ENCODE measurements at places on chromosomes 16 and 17. TPM values are rescaled to one million over a fixed set of nuclear protein-coding genes. Genes with fewer than 3 reads are reported as not detected.

DNA sequence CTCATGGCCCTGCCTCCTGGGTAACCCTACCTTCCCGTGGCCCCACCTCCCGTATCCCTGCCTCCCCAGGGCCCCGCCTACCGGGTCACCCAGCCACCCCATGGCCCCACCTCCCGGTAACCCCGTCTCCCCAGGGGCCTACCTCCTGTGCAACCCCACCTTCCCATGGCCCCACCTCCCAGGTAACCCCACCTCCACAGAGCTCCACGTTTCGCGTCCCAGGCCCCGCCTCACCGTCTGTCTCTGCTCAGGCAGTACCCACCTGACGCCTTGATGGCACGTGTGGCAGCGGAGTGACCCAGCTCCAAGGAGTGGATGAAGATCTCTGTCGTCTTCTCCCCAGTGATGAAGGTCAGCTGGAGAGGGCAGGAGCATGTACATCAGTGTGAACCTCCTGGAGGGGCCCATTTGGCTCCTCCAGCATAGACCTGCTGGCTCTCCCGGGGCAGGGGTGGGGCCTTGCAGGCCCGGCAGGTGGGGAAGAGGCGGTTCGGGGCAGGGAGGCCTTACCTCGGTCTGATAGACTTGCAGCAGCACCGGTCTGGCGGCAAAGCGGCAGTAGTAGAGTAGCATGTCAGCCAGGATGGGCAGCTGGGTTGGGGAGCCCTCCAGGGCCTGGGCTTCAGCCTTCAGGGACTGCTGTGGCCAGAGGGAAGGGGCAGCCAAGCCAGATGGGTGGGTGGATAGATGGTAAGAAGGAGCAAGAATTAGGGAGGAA lies 18.7 kb upstream of the PIK3R6 start:
- no peak overlapping the region for H3K27ac ChIP-seq
- H3K27me3 ChIP-seq = no peaks in the 10 kb centered on the region
- peaks cover 60% of the 10 kb centered on the region for H3K36me3 ChIP-seq
- H3K4me3 ChIP-seq = no peak overlapping the region
- H3K4me1 ChIP-seq = peaks cover 2% of the 10 kb centered on the region

DNA sequence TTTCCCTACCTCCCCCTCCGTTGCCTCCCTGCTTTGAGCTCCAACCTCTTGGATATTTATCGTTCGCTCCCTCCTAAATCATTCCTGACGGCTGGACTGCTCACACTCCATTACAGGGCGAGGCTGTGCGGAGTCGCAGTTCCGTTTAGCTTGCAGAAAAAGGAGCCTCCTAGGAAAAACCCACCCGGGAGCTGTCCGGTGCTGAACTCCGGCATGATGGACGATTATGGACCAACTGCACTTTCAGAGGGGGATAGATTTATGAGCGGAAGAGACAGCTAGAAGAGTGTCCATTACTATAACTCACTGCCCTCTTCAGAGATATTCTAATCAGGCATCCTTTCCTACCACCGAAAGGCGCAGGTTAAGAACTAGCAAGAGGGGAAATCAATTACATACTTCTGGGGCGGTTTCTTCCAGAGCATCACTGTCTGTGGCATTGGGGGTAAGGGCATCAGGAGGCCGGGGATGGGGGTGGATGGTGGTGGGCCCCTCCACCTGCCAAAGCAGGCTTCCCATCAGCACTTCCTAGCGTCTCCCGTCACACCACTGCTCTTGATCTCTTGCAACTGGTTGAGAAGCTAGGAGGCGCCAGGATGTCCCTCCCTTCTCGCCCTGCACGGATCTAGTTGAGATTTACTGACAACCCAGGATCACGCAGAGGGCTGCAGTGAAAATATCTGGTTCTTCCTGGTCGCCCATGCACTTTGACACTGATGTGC lies 251.2 kb downstream of the ENGASE start:
- no peak overlapping the region for H3K4me3 ChIP-seq
- no peaks in the 10 kb centered on the region for H3K36me3 ChIP-seq
- H3K27ac ChIP-seq = no peak overlapping the region
- H3K4me1 ChIP-seq = no peaks in the 10 kb centered on the region
- peak; percentile 59 for DNase-seq

- peaks cover 14% of the 10 kb centered on the region for H3K4me1 ChIP-seq
- H3K27ac ChIP-seq = no peak overlapping the region
- H3K27me3 ChIP-seq = no peaks in the 10 kb centered on the region
- H3K4me3 ChIP-seq = no peak overlapping the region
- DNase-seq = no peak
Observed at GRCh38 chr17:61755668-61756067, 107.7 kb downstream of the BRIP1 start.

- H3K36me3 ChIP-seq = peaks cover 38% of the 10 kb centered on the region
- H3K27me3 ChIP-seq = no peaks in the 10 kb centered on the region
Observed at GRCh38 chr17:37543637-37544052, 54.0 kb downstream of the DUSP14 start.

The ATP2A3 gene
- 107 TPM for total RNA-seq

DNA sequence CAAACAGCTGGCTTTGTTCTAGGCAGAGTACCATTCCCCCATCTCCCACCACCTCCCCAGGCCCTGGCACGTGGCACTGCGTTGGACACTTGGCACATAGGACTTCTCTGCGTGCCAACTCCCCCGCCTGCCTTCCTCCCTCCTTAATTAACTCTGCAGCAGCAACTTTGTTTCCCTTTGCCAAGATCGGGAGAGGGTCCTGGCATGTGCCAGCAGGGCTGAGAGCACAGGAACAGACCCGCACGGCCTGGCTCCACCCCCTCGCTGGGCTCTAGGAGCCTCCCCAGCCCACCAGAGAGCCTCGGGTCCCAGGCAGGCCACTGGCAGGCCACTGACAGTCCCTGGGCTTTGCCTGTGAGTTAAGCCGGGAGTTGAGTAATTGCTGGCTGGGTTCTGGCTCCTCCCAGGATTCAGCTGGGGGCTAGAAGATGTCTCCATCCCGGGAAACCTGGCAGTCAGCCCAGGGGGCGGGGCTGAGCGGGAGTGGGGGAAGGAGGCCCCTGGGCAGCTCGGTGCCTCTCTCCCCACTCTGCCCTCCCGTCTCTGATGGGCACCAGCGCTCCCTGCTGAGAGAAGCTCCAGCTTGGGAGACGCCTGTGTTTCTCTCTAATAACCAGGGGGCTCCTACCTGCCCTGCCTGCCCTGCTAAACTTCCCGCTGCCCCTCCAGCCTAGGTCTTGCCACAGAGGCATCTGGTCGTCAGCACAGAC lies 224.0 kb upstream of the TNRC6C start:
- H3K27me3 ChIP-seq = peaks cover 34% of the 10 kb centered on the region
- H3K36me3 ChIP-seq = peaks cover 2% of the 10 kb centered on the region
- H3K27ac ChIP-seq = no peak overlapping the region
- DNase-seq = peak; percentile 48
- no peaks in the 10 kb centered on the region for H3K4me1 ChIP-seq

GRCh38 chr16:79848719-79849118 lies 248.2 kb upstream of the MAF start:
- no peaks in the 10 kb centered on the region for H3K36me3 ChIP-seq
- H3K4me3 ChIP-seq = no peak overlapping the region
- peaks cover 3% of the 10 kb centered on the region for H3K27me3 ChIP-seq
- DNase-seq = no peak

DNA sequence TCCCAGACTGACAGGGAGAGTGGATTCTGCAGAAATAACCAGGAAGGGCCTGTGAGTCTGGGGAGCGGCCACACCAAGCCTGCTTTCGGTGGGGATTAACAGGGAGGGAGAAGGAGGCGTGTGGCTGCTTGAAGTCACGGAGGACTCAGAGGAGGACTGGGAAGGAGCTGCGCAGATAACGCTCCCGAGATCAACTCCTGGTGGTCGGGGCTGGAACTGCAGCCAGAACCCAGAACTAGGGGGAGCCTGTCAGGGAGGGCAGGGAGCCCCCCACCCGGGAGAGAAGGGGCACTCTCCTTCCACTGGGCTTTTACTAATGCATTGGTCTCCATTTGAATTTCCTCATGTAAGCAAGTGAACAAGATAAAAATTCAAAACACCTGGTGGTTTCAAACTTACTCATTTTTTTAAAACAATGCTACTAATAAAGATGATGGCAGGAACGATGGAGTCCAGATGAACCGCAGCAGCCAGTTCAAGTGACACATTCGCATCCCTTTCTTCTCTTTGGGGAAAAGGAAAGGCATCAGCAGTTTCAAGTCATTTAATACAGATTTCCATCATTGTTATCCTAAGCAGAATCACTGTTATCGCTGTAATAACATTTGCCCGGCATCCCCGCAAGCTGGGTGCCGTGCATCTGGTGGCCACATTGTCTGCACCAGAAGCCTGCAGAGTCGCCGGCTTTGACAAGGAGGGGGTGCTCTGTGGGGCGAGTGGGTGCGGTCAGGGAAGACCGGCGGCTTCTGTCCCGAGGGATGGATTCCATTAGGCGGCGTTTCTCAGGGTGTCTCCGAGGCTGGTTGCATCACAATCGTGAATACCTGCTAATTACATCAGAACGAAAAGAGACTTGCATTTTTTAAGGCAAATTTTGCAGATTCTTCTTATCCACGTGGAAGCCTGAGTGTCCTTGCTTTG lies 183.0 kb downstream of the FOXL1 start:
- no peak overlapping the region for H3K4me3 ChIP-seq
- no peaks in the 10 kb centered on the region for H3K4me1 ChIP-seq
- no peak overlapping the region for H3K27ac ChIP-seq
- DNase-seq = peak; percentile 84
- no peaks in the 10 kb centered on the region for H3K36me3 ChIP-seq

DNA sequence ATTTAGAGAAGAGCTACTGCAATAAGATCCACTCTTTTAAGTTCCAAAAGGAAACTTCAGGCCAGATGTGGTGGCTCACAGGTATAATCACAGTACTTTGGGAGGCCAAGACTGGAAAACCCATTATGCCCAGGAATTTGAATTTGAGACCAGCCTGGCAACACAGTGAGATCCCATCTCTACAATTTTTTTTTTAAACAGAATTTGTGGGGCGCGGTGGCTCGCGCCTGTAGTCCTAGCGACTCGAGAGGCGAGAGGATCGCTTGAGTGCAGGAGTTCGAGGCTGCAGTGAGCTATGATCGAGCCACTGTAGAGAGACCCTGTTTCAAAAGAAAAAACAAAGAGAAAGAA lies 793 bp downstream of the COG7 start:
- DNase-seq = no peak
- H3K27me3 ChIP-seq = no peaks in the 10 kb centered on the region
- H3K36me3 ChIP-seq = no peaks in the 10 kb centered on the region
- peaks cover 16% of the 10 kb centered on the region for H3K4me1 ChIP-seq
- H3K27ac ChIP-seq = peak overlapping the region; percentile 95

GRCh38 chr16:55555436-55555835 lies 11.0 kb upstream of the CAPNS2 start:
- no peak overlapping the region for H3K27ac ChIP-seq
- H3K36me3 ChIP-seq = no peaks in the 10 kb centered on the region
- no peak overlapping the region for H3K4me3 ChIP-seq
- H3K4me1 ChIP-seq = no peaks in the 10 kb centered on the region
- DNase-seq = no peak

The ABCA10 gene
- total RNA-seq = 0.24 TPM

GRCh38 chr17:3039736-3040135 lies 23.7 kb downstream of the OR1D5 start:
- H3K27me3 ChIP-seq = no peaks in the 10 kb centered on the region
- peak; percentile 46 for DNase-seq
- no peak overlapping the region for H3K4me3 ChIP-seq
- H3K27ac ChIP-seq = no peak overlapping the region
- H3K4me1 ChIP-seq = no peaks in the 10 kb centered on the region
- no peaks in the 10 kb centered on the region for H3K36me3 ChIP-seq

- no peaks in the 10 kb centered on the region for H3K4me1 ChIP-seq
- H3K36me3 ChIP-seq = no peaks in the 10 kb centered on the region
- H3K27me3 ChIP-seq = peaks cover 11% of the 10 kb centered on the region
- no peak overlapping the region for H3K4me3 ChIP-seq
Observed at GRCh38 chr17:68580236-68580770, 20.9 kb downstream of the FAM20A start.

DNA sequence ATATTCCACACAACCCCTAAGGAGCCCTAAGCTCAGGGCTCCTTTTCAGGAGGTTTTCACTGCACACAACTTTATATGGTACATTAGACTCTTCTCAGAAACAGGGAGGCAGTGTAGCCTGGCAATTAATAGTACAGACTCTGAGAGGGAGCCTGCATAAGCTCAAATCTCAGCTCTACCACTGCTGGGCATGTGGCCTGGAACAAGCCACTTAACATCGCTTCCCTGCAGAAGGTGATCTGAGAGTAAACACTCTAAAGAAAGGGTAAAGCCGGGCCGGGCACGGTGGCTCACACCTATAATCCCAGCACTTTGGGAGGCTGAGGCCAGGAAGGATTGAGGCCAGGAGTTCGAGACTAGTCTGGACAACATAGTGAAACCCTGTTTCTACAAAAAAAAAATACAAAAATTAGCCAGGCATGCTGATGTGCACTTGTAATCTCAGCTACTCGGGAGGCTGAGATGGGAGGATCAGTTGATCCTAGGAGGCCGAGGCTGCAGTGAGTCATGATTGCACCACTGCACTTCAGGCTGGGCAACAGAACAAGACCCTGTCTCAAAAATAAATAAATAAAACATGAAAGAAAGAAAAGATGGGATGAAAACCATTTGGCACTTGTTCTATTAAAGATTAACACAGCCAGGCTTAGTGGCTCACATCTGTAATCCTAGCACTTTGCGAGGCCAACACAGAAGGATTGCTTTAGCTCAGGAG lies 70.7 kb upstream of the DNAJA2 start:
- no peak overlapping the region for H3K4me3 ChIP-seq
- no peaks in the 10 kb centered on the region for H3K36me3 ChIP-seq
- DNase-seq = no peak
- peaks cover 7% of the 10 kb centered on the region for H3K4me1 ChIP-seq

- no peak overlapping the region for H3K27ac ChIP-seq
- DNase-seq = no peak
- no peak overlapping the region for H3K4me3 ChIP-seq
- H3K36me3 ChIP-seq = peaks cover 28% of the 10 kb centered on the region
Observed at GRCh38 chr16:947255-947921, 23.4 kb downstream of the LMF1 start.

DNA sequence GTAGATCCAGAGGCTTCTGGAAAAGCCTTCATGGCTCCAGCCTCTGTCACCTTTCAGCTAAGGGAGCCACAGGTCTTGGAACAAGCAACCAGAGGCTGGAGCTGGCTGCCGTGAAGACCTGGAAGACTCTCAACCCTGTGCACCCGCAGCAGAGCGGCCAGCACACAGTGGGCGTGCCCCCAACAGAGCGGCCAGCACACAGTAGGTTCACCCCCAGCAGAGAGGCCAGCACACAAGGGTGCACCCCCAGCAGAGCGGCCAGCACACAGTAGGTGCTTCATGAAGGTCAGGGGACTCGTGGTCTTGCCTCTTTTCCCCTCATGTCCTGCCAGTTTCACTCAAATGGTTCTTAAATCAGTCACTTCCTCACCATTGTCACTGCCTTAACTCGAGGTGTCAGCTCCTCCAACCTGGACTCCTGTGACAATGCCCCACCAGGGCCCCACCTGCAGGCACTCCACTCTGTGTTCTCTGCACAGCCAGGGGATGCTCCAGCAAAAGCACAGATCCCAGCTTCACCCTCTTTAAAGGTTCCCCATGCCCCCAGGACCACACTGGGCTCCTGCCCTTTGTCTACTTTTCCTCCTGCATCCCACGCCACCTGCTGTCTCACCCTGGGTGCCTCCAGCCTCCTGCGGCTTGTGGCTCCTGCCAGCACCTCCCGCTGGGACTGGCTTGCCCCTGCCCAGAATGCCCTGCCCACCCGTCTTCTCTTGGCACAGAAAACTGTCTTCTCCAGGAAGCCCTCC lies 42.4 kb upstream of the DOC2B start:
- no peak overlapping the region for H3K4me3 ChIP-seq
- no peaks in the 10 kb centered on the region for H3K27me3 ChIP-seq
- H3K4me1 ChIP-seq = no peaks in the 10 kb centered on the region
- DNase-seq = no peak
- no peak overlapping the region for H3K27ac ChIP-seq
- no peaks in the 10 kb centered on the region for H3K36me3 ChIP-seq

The CA7 gene
- total RNA-seq = 0.28 TPM

Data from activated CD4-positive, alpha-beta T cell treated with anti-CD3 and anti-CD28 coated beads, Interleukin-2, amount 10 ng/mL, durations not matched to agents 24 days and 14 days (primary cell).